DMS 273 treated with DMSO at 0.1 percent for 48 hours (cell line): ENCODE measurements at places on chromosomes 3 and 15.
A peak's percentile ranks its signal among the peaks of the same experiment; 100 is the strongest.

DNA sequence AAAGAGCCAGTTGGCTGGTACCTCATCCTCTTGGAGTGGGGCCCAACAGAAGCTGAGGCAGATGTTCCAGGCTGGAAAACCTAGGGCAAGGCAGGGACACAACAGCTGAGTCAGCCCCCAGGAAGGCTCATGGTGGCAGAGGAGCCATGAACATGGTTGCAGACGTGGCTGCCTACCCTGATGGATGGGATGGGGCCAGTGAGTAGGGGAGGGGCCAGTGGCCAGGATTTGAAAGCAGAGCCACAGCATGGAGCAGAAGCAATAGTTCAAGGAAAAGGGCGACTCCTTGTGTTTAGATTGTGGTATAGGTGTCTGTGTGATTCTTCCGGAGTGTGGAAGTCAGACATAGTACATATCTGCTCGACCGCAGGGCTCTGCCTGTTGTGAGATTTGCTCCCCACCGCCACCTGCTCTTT lies 24.2 kb downstream of the PXYLP1 start:
- peak; percentile 72 for DNase-seq

- DNase-seq = no peak
These were observed 26.5 kb downstream of the KPNA4 start for GRCh38 chr3:160538895-160539294.

GRCh38 chr15:72770673-72771328 lies 12.8 kb downstream of the ADPGK start:
- DNase-seq = no peak

- DNase-seq = no peak
These were observed 57.0 kb upstream of the MRPS22 start for GRCh38 chr3:139286825-139287224.

DNA sequence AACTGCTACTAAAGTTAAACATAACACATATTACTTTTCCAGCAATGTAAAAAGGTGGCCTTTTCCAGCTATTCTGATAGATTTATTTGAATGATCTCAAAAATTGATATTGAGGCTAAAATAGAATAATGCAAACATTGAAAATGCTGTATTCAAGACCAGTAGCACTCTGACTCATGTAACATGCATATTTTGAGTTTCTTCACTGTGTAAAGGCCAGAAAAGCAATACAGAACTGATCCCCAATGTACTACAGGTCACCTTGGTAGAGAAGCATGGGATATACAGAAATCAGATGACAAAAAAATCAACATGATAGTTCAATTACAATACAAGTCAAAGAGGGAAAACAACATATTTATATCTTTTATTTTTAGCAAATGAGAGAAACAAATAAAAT lies 419.6 kb downstream of the DIPK2A start:
- no peak for DNase-seq

GRCh38 chr3:194178669-194179068 lies 42.7 kb downstream of the HES1 start:
- DNase-seq = no peak

- DNase-seq = peak; percentile 73
These were observed 116.5 kb upstream of the SLC2A2 start for GRCh38 chr3:171142985-171143384.

GRCh38 chr3:140007911-140008869 lies 73.2 kb downstream of the CLSTN2 start:
- peak; percentile 24 for DNase-seq

GRCh38 chr15:91882858-91883586 lies 29.5 kb downstream of the SLCO3A1 start:
- DNase-seq = peak; percentile 74

DNA sequence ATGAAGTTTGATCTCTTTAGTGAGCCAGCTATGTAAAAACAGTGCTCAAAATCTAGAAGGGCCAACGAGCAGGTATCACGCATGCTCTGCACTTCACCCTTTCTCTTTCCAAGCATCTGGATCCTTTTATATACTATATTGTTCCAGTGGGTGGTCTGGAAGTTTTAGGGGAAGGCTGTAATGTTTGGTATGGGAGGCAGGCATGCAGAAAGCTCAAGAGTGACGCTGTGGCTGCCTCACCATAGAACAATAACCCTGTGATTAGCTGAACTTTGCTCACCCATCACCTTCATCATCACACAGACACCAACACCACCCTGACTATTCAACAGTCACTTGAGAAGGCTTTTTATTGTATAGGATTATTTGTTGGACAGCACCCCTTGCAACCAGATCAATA lies 81.6 kb downstream of the FBN1 start:
- DNase-seq = no peak

DNA sequence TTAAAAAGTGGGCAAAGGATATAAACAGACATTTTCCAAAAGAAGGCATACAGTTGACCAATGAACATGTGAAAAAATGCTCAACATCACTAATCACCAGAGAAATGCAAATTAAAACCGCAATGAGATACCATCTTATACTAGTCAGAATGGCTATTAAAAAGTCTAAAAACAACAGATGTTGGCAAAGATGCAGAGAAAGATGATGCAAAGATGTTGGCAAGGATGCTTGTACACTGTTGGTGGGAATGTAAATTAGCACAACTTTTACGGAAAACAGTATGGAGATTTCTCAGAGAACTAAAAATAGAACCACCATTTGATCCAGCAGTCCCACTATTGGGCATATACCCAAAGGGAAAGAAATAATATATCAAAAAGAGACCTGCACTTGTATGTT lies 53.5 kb downstream of the TLNRD1 start:
- DNase-seq = peak; percentile 86

- peak; percentile 2 for DNase-seq
These were observed 1.3 kb downstream of the XIRP1 start for GRCh38 chr3:39191111-39191510.

- DNase-seq = no peak
These were observed 7.8 kb upstream of the RFX7 start for GRCh38 chr15:56251315-56252095.

GRCh38 chr3:174755833-174756829 lies 103.0 kb upstream of the NAALADL2 start:
- DNase-seq = no peak

- no peak for DNase-seq
These were observed 44.0 kb downstream of the KBTBD12 start for GRCh38 chr3:127959041-127959440.

GRCh38 chr3:108297647-108298046 lies 1.3 kb downstream of the HHLA2 start:
- DNase-seq = no peak

DNA sequence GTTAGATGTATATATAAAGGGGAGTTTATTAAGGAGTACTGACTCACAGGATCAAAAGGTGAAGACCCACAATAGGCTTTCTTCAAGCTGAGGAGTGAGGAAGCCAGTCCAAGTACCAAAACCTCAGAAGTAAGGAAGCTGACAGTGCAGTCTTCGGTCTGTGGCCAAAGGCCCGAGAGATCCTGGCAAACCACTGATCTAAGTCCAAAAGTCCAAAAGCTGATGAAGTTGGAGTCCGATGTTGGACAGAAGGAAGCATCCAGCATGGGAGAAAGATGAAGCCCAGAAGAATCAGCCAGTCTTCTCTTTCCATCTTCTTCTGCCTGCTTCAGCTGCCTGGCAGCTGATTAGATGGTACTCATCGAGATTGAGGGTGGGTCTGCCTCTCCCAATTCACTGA lies 107.5 kb downstream of the BCHE start:
- DNase-seq = no peak

- DNase-seq = no peak
These were observed 22.9 kb downstream of the CEMIP start for GRCh38 chr15:80801891-80802680.

- DNase-seq = no peak
These were observed 29.3 kb upstream of the MYO1E start for GRCh38 chr15:59401824-59402569.

DNA sequence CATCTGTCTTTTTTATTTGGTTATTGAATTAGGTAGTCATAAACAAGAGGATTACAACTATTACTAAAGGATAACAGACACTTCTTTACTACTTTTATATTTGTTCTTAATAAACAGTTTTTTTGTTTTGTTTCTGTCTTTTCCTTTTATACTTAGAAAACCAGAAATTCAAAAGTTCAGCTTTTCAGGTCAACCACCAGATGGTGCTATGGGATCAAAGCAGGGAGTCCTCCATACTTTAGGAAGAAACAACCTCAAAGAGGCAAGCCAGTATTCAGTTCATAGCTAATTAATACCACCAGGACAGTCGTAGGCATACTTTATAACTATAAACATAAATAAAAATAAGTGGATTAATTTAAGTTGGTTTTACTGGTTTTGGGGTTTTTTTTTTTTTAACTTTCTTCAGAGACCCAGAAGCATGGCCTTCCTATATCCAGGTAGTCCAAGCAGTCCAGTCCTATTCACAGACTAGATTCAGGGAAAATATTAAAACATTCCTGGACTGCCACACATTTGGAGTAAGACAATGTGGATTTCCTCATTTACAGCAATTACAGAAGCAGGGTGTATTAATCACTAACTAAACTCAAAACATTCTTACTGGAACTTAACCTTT lies 16.0 kb upstream of the EID1 start:
- peak; percentile 28 for DNase-seq
